ENCODE measurements at places on chromosomes 3 and 15. TPM values are rescaled to one million over a fixed set of nuclear protein-coding genes. Genes with fewer than 3 reads are reported as not detected.

BLM gene
- 1.5 TPM for total RNA-seq

UROC1 gene
- not detected for total RNA-seq

GRCh38 chr3:126676919-126677705, 22.2 kb upstream of the TXNRD3 start:
- H3K36me3 ChIP-seq: no peaks in the 10 kb centered on the region
- H3K4me3 ChIP-seq: no peak overlapping the region
- H3K27me3 ChIP-seq: peaks cover 8% of the 10 kb centered on the region
- peak; percentile 24 for DNase-seq

DNA sequence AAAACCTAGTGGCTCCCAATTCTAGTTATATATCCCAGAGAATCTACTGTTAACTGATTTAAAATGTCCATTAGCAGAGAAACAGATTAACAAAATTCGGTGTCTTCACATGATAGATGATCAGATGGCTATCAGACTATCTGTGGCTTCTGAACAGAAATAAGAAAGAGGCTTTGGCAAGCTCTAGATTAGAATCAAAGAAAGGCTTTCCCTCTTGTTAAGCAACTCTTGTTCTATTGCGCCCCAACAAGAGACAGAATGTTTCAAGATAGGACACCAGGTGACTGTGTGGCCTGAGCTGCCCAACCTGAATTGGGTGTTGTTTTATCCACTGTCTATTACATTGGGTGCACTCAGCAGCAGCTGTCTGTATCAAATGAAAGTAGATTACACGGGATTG, 483.7 kb downstream of the FHIT start:
- H3K4me3 ChIP-seq: no peak overlapping the region
- no peak overlapping the region for H3K27ac ChIP-seq
- H3K36me3 ChIP-seq: no peaks in the 10 kb centered on the region
- H3K4me1 ChIP-seq: no peaks in the 10 kb centered on the region

Measured in fibroblast of lung (primary cell).